ENCODE measurements at places on chromosomes 3 and 15.

- no peak for DNase-seq
Observed at GRCh38 chr15:95653361-95653805, 677.1 kb upstream of the NR2F2 start.

DNA sequence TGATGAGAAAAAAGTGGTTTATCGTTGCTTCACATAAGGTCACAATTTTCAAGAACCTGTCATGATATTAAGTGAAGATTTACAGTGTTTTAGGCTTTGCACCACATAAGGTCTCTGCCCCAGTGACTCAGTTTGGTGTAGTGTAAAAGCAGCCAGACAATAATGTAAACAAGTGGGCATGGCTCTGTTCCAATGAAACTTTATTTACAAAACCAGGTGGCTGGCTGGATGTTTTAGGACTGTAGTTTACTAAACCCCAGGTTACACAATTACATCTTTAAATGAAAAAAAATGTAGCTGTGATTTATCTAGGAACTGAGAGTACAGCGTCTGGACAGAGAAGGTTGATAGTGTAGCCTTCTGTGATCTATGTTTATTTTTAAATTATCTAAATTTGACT is 9.7 kb upstream of the FBXL22 start:
- no peak for DNase-seq

DNA sequence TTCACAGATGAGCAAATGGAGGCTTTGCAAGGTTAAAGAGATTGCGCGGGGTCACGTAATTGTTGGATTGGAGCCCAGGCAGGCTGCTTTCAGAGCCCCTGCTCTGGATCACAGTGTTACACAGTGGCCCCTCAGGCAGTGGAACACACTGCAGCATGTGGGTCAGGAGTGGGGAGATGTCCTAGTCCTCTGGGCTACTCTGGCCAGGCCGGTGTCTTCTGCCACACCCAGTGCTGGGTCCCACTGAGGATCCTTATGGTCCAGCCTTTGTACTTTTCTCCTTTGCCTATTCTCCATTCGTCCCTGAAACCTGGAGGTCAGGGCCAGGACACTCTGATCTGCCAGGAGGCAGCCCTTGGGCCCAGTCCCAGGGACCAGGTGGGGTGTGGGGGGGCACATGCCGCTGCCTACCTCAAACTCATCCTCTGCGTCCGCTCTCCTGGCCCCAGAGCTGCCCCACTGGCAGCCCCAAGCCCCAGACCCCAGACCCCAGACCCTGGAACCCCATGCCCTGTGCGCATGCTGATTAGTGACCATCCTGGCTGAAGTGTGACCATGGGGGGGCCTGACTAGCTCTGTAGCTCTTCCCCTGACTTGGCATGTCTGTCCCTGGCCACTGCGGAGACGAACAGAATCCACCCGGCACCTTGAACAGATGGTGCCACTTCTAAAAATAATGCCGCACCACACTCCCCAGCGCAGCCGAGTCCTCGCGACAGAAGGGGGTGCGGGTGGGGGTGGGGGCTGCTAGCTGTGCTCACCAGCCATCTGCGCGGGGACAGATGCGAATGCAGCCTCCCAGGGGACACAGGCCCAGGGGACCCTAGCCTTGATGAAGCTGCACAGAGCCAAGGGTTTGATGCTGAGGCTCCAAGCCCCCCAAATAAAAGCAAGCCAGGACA is 41.6 kb downstream of the ATP2B2 start:
- DNase-seq, result no peak

GRCh38 chr3:129378949-129379348 is 49.5 kb downstream of the EFCAB12 start:
- DNase-seq, result no peak

- DNase-seq, result no peak
Observed at GRCh38 chr3:188575501-188575900, 421.5 kb downstream of the LPP start.

DNA sequence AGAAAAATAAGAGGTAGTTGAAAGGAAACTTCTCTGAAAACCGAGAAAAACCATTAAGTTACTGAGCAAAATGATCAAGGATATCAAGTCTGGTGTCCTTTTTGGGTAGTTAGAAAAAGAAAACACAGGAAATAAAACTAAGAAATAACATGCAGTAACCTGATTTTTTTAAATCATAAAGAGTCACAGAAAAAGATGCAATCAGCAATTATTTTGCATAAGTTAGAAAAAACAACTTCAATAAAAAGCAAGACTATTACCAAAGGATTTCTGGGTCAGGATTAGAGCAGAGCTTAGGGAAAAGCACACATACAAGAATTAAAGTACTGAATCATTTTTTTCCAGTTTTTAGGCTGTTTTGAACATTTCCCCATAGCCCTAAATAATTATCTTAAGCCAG is 28.5 kb upstream of the ANO10 start:
- no peak for DNase-seq

GRCh38 chr15:100454148-100454547 is 74.6 kb downstream of the CERS3 start:
- no peak for DNase-seq

- no peak for DNase-seq
Observed at GRCh38 chr15:78394981-78395616, 42.9 kb upstream of the IREB2 start.

DNA sequence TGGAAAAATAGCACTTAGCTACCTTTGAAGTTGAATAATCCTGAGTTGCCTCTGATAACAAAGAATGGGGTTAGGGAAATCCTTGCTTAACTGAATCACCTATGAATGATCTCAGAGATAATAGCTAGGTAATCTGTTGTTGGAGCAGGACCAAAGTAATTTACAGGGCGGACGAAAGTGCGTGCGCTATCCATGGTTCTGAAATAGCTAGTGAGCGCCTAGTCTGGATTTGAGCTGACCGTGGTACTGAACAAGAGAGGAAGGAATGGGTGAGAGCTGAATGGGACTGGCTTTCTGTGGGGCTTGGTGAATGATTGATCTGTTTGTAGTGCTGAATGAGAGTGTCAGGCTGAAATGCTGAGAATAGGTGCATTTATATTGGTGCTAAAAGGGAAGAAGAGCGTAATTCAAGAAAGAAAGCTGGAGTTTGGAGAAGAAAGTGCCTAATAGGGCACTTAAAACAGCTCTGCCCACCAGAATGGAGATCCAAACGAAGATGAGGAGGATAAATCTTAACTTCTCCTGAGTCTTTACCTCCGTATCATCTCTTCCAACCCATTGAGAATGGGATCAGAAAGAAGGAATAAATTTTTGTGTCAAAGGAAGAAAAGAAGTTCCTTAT is 10.1 kb downstream of the SCN10A start:
- peak; percentile 58 for DNase-seq

DNA sequence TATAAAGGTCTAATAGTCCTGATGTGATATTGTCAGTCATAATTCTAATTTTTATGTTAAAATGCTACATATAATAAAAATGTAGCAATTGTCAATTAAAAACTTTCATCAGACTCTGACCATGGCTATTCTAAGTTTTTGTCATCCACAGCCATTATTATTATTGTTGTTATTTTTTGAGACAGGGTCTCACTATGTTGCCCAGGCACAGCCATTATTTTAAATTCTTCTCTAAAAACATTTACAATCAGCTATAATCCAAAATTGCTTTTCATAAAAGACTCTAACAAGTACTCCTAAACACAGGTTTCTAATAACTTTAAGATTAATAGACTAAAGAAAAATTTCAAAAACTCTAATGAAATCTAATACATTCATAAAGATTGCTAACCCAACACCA is 41.0 kb upstream of the SETD2 start:
- DNase-seq, result no peak

DNA sequence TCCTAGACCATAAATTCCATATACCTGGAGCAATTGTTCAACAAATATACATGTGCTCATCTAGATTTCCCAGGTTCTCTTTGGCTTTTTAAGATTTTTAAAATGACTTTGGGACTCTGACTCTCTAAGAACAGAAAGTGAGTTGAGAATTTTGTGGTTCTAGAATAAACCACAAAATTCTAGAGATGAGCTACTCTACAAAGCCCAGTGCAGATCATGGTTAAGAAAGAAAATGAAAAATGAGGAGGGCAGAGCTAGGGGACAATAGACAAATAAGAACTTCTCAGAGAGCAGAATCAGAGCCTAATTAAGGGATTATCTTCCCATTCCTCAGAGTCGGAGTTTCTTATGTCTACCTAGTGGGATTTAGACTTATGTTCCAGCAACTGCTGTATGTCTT is 694.7 kb downstream of the ZNF385D start:
- DNase-seq, result no peak
